ENCODE measurements at places on chromosomes 3 and 15. TPM values are rescaled to one million over a fixed set of nuclear protein-coding genes. Genes with fewer than 3 reads are reported as not detected.

Gene B2M
- total RNA-seq: 63.0 TPM

Gene FOXB1
- total RNA-seq: not detected

Gene TM2D3
- total RNA-seq: 30.2 TPM

Gene RAD51
- 34.1 TPM for total RNA-seq

Gene CISH
- 2.0 TPM for total RNA-seq

Gene SAMD7
- not detected for total RNA-seq

Gene MYZAP
- total RNA-seq: 0.33 TPM

Gene LAMB2
- 76.6 TPM for total RNA-seq

Gene AADACL2
- not detected for total RNA-seq

GRCh38 chr3:27729748-27730611 lies 7.9 kb upstream of the EOMES start:
- no peaks in the 10 kb centered on the region for H3K36me3 ChIP-seq
- peaks cover 20% of the 10 kb centered on the region for H3K4me1 ChIP-seq
- peaks cover 60% of the 10 kb centered on the region for H3K27me3 ChIP-seq
- peak overlapping the region; percentile 83 for H3K4me3 ChIP-seq

DNA sequence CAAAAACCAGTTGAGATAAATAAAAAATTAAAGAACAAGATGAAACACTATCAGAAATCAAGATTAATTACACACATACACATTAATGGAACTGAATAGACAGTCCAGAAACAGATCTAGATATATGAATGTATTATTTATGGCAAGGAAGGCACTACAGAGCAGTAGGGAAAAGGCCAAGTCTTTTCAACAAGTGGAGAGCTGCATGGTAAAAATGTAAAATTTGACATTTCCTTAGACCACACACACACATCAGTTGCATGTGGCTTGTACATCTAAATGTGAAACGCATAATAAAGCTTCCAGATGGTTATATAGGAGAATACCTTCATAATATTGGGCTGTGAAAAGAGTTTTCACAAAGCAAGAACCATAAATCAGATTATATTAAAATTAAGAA lies 57.8 kb upstream of the ASB14 start:
- H3K4me3 ChIP-seq: no peak overlapping the region
- DNase-seq: no peak
- no peaks in the 10 kb centered on the region for H3K27me3 ChIP-seq
- H3K4me1 ChIP-seq: no peaks in the 10 kb centered on the region
- no peak overlapping the region for H3K27ac ChIP-seq

GRCh38 chr15:64779024-64779423 lies 3.6 kb upstream of the RBPMS2 start:
- peak overlapping the region; percentile 30 for H3K4me3 ChIP-seq
- H3K27ac ChIP-seq: no peak overlapping the region
- peak; percentile 59 for DNase-seq
- H3K4me1 ChIP-seq: peaks cover 11% of the 10 kb centered on the region

- peak; percentile 84 for DNase-seq
- H3K4me1 ChIP-seq: peaks cover 14% of the 10 kb centered on the region
- H3K4me3 ChIP-seq: peak overlapping the region; percentile 78
- no peaks in the 10 kb centered on the region for H3K36me3 ChIP-seq
- H3K27ac ChIP-seq: no peak overlapping the region
Observed at GRCh38 chr15:40929660-40930429, 705 bp downstream of the DLL4 start.

GRCh38 chr3:124639406-124640237 lies 90.6 kb upstream of the UMPS start:
- H3K4me1 ChIP-seq: no peaks in the 10 kb centered on the region
- H3K4me3 ChIP-seq: no peak overlapping the region
- H3K27ac ChIP-seq: no peak overlapping the region
- no peak for DNase-seq

- H3K36me3 ChIP-seq: no peaks in the 10 kb centered on the region
- H3K4me3 ChIP-seq: no peak overlapping the region
- DNase-seq: no peak
- no peaks in the 10 kb centered on the region for H3K4me1 ChIP-seq
- no peaks in the 10 kb centered on the region for H3K27me3 ChIP-seq
Observed at GRCh38 chr3:22353126-22353525, 602.1 kb upstream of the ZNF385D start.

DNA sequence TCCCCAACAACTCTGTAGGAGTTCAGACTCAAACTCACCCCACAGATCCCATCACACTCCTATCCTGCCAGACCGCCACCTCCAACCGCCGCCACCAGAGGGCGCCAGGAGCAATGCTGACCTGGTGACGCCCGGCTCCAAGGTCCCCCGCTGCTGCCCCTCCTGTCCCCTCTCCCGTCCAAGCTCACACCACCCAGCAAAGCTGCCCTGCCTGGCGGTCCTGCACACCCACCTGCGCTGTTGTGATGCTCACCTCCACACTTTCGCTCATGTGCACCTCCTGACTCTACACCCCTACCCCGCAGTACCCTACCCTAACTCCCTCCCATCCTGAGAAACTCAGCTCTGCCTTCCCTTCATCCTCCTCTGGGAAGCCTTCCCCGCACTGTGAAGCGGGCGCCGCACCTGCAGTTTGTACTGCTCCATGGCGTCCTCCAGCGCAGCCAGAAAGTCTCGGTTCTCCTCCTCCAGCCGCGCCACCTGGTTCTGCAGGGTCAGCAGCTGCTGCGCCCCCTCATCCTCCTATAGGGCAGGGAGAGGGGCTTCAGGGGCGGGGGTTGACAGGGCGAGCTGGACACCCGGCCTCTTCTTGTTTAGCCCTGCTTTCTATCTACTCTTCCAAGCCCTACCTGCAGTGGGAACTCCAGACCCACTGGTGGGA lies 7.9 kb downstream of the KIF7 start:
- no peak overlapping the region for H3K27ac ChIP-seq
- DNase-seq: peak; percentile 97
- no peak overlapping the region for H3K4me3 ChIP-seq
- no peaks in the 10 kb centered on the region for H3K27me3 ChIP-seq
- no peaks in the 10 kb centered on the region for H3K4me1 ChIP-seq
- peaks cover 35% of the 10 kb centered on the region for H3K36me3 ChIP-seq

DNA sequence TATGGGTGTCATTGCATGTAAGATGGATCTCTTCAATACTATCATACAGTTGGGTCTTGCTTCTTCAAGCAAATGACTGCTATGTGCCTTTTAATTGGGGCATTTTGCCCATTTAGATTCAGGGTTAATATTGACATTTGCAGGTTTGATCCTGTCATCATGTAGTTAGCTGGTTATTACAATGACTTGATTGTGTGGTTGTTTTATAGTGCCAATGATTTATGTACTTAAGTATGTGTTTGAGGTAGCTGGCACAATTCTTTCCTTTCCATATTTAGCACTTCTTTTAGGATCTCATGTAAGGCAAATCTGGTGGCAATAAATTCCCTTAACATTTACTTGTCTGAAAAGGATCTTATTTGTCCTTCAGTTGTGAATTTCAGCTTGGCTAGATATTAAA lies 267.5 kb downstream of the VGLL3 start:
- no peak for DNase-seq
- no peaks in the 10 kb centered on the region for H3K4me1 ChIP-seq
- no peak overlapping the region for H3K27ac ChIP-seq
- no peak overlapping the region for H3K4me3 ChIP-seq
- H3K27me3 ChIP-seq: no peaks in the 10 kb centered on the region

DNA sequence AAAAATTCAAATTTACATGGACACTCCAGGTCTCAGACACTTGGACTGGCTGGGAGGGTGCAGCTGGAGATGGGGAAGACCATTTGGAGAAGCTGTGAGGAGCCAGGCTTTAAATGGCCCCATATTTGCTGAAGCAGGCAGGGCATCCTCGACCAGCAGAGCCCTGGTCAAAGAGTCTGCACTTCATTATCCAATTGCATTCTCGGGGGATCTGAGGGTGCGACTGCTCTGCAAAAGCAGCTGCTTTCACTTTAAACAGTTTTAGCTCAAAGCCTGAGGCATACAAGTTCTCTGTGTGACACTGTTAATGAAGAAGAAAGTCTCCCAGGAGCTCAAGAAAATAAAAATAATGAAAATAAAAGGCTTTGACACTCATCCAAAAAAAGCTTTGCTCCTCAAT lies 98.0 kb upstream of the SLC25A36 start:
- no peak overlapping the region for H3K4me3 ChIP-seq
- H3K36me3 ChIP-seq: no peaks in the 10 kb centered on the region

GRCh38 chr15:39851500-39852092 lies 68.5 kb downstream of the GPR176 start:
- no peaks in the 10 kb centered on the region for H3K36me3 ChIP-seq
- no peak overlapping the region for H3K4me3 ChIP-seq
- DNase-seq: no peak

GRCh38 chr3:60633644-60634043 lies 617.6 kb downstream of the FHIT start:
- no peak overlapping the region for H3K4me3 ChIP-seq
- peaks cover 4% of the 10 kb centered on the region for H3K4me1 ChIP-seq
- H3K27me3 ChIP-seq: no peaks in the 10 kb centered on the region
- DNase-seq: no peak
- H3K36me3 ChIP-seq: no peaks in the 10 kb centered on the region

DNA sequence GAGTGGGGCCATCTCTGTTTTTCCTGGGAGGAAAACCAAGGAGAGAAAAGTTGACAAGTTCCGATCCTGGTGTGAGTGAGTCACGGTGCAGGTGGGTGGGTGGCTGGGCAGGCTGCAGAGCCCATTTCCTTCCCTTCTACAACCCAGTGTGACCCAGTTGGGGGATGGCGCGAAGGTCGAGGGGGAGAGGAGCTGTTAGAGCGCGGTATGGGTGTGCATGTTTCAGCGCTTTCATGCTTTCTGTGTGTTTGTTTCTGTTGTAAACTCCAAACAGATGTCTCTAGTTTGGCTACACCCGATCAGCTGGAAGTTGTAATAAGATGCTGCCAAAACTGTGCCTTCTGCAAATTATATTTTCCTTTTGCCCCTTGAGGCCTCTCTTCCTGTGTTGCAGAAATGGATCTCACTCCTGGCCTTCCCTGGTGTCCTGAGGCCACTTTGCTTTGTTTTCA lies 3.8 kb downstream of the FAM43A start:
- H3K27ac ChIP-seq: no peak overlapping the region
- H3K4me3 ChIP-seq: no peak overlapping the region
- DNase-seq: no peak
- H3K27me3 ChIP-seq: peaks cover 31% of the 10 kb centered on the region

- H3K27ac ChIP-seq: no peak overlapping the region
- H3K4me3 ChIP-seq: no peak overlapping the region
- H3K27me3 ChIP-seq: peaks cover 36% of the 10 kb centered on the region
- H3K4me1 ChIP-seq: peaks cover 4% of the 10 kb centered on the region
- H3K36me3 ChIP-seq: no peaks in the 10 kb centered on the region
Observed at GRCh38 chr15:38538328-38539007, 26.1 kb downstream of the RASGRP1 start.

GRCh38 chr3:4898454-4899313 lies 80.6 kb upstream of the BHLHE40 start:
- no peak overlapping the region for H3K4me3 ChIP-seq
- DNase-seq: no peak
- no peaks in the 10 kb centered on the region for H3K4me1 ChIP-seq
- no peaks in the 10 kb centered on the region for H3K36me3 ChIP-seq

DNA sequence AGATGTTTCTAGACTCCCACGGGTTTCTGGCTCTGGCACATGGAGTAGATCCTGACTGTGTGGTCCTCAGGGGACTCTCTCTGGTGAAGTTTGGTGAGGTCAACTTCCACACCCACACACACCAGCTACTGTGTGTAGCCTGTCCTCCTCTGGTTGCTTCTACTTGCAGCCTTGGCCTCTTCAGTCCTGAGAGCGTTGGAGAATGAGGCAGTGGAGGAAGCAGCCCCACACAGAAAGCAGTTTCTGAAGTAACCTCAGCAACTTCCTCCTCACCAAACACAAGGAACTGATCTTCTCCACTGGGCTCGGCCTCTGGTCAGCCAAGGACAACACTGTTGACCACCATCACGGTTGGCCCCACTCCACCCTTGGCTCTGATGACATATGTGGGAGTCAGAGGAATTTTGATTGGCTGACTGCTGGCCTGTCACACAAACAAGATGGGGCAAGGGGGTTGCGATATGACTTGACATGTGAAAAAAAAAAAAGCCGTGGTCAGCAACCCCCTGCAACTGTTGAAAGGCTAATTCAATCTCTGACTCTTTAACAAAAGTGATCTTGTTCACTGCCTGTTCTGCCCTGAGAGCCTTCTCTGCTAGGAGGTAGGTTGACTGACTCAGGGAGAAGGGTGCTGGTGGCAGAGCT lies 19.6 kb downstream of the CD86 start:
- no peak for DNase-seq
- no peak overlapping the region for H3K27ac ChIP-seq
- no peaks in the 10 kb centered on the region for H3K27me3 ChIP-seq
- H3K36me3 ChIP-seq: no peaks in the 10 kb centered on the region
- H3K4me1 ChIP-seq: peaks cover 2% of the 10 kb centered on the region

DNA sequence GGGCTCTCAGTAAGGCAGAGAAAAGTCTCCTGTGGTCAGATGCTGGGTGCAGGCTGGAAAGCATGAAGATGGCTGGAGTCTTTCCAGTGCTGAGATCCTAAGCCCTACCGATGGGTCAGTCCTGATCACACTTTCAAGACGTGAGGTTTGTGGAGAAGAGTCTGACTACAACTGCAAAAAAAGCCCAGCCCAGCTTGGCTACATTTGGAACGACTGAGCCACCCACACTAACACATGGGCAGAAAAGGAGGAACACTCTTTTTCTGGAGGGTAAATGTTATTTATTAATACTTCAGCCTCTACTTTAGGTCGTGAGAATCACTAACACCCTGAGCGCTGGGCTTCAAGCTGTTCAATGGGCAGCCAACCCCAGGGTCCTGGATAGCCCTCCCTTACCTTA lies 22.0 kb upstream of the C3orf22 start:
- no peaks in the 10 kb centered on the region for H3K27me3 ChIP-seq
- no peak overlapping the region for H3K27ac ChIP-seq
- peak; percentile 43 for DNase-seq
- H3K36me3 ChIP-seq: no peaks in the 10 kb centered on the region
- H3K4me3 ChIP-seq: no peak overlapping the region
- no peaks in the 10 kb centered on the region for H3K4me1 ChIP-seq

DNA sequence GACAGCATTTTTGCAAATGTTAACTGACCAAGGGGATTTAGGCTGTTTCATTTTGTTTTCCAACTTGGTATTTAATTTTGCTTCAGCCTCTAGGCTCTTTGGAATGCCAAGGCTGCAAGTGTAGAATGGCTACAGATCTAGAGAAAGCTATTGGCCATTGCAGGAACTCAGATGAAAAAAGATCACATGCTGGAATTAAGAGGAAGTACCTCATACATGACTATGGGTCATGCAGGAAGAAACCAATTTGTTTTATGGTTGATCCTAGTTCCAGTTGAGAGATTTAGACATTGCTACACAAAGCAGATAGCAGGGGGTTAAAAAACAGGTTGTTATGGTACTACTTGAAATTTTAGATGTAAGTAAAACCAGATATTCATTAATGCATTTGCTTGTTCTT lies 12.7 kb upstream of the CLDN16 start:
- H3K4me1 ChIP-seq: peaks cover 6% of the 10 kb centered on the region
- no peak for DNase-seq
- no peaks in the 10 kb centered on the region for H3K27me3 ChIP-seq
- H3K4me3 ChIP-seq: no peak overlapping the region

- no peak overlapping the region for H3K27ac ChIP-seq
- DNase-seq: no peak
- H3K36me3 ChIP-seq: no peaks in the 10 kb centered on the region
Observed at GRCh38 chr3:16053794-16054193, 120.7 kb upstream of the GALNT15 start.

- H3K36me3 ChIP-seq: peaks cover 10% of the 10 kb centered on the region
- no peaks in the 10 kb centered on the region for H3K27me3 ChIP-seq
- no peak overlapping the region for H3K27ac ChIP-seq
- H3K4me3 ChIP-seq: no peak overlapping the region
- no peak for DNase-seq
- no peaks in the 10 kb centered on the region for H3K4me1 ChIP-seq
Observed at GRCh38 chr3:88117683-88118082, 32.1 kb upstream of the C3orf38 start.

- DNase-seq: no peak
- H3K27me3 ChIP-seq: peaks cover 12% of the 10 kb centered on the region
- H3K4me3 ChIP-seq: peak overlapping the region; percentile 65
- H3K4me1 ChIP-seq: peaks cover 7% of the 10 kb centered on the region
- H3K27ac ChIP-seq: no peak overlapping the region
Observed at GRCh38 chr3:73618461-73618860, 6.3 kb downstream of the PDZRN3 start.

All from endodermal cell (in vitro differentiated cells).